ENCODE measurements at places on chromosomes 7 and 10. TPM values are rescaled to one million over a fixed set of nuclear protein-coding genes. Genes with fewer than 3 reads are reported as not detected.
A peak's percentile ranks its signal among the peaks of the same experiment; 100 is the strongest.

Gene PDE1C
- 14.9 TPM for total RNA-seq

Gene SYT15B
- total RNA-seq = 1.5 TPM

Gene CFAP69
- total RNA-seq = 2.0 TPM

DNA sequence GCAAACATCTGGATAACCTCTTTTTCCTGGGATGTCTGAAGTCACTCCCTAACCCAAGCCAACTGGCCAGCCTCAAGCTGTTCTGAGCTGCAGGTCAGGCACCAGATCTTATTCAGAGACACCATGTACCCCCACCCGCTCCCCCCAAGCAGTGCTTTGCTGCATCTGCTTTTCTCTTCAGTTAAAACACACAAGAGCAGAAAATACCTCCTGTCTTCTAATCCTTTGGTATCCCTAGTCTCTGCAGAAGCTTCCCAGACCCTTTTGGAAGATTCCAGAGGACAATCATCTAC is 3.0 kb downstream of the ZNF488 start:
- no peak for DNase-seq

GRCh38 chr7:25752967-25753791 is 398.8 kb upstream of the NFE2L3 start:
- peak; percentile 2 for DNase-seq

Measured in astrocyte (in vitro differentiated cells and primary cell).